ENCODE measurements at places on chromosomes 4 and X.
A peak's percentile ranks its signal among the peaks of the same experiment; 100 is the strongest.

GRCh38 chr4:47482326-47482725, 2.7 kb upstream of the ATP10D start:
- peaks cover 3% of the 10 kb centered on the region for H3K36me3 ChIP-seq
- no peak for DNase-seq
- peak overlapping the region; percentile 1 for H3K27ac ChIP-seq
- H3K27me3 ChIP-seq = no peaks in the 10 kb centered on the region
- peaks cover 25% of the 10 kb centered on the region for H3K4me1 ChIP-seq
- H3K4me3 ChIP-seq = peak overlapping the region; percentile 35

DNA sequence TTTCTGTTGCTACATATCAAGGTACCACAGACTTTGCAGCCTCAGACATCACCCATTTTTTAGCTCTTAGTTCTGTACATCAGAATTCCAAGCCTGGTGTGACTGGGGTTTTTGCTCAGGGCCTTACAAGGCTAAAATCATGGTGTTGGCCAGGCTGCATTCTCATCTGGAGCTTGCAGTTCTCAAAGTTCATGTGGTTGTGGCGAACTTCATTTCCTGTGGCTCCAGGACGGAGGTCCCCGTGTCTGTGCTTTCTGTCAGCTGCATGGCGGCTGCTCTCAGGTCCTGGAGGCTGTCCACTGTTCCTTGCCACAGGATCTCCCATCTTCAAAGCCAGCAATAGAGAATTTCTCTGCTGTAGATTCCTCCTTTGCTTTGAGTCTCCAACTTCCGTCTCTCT, 157.4 kb downstream of the STIM2 start:
- no peak for DNase-seq
- peak overlapping the region; percentile 63 for H3K27ac ChIP-seq
- no peaks in the 10 kb centered on the region for H3K27me3 ChIP-seq
- no peak overlapping the region for H3K4me3 ChIP-seq

GRCh38 chr4:165378745-165379677, at the start of gene CPE:
Gene CPE, plus strand, starts transcription at chr4:165379008. Its CDS starts 214 bp downstream, at chr4:165379222.
- H3K4me3 ChIP-seq = peak within 1 kb of the TSS; percentile 53
- H3K27me3 ChIP-seq = peaks cover 78% of the 10 kb centered on the region
- H3K4me1 ChIP-seq = peaks cover 2% of the 10 kb centered on the region
- peak; percentile 32 for DNase-seq

GRCh38 chrX:22184096-22184495, 88.6 kb upstream of the CBLL2 start:
- no peaks in the 10 kb centered on the region for H3K36me3 ChIP-seq
- no peaks in the 10 kb centered on the region for H3K4me1 ChIP-seq
- H3K27me3 ChIP-seq = no peaks in the 10 kb centered on the region

DNA sequence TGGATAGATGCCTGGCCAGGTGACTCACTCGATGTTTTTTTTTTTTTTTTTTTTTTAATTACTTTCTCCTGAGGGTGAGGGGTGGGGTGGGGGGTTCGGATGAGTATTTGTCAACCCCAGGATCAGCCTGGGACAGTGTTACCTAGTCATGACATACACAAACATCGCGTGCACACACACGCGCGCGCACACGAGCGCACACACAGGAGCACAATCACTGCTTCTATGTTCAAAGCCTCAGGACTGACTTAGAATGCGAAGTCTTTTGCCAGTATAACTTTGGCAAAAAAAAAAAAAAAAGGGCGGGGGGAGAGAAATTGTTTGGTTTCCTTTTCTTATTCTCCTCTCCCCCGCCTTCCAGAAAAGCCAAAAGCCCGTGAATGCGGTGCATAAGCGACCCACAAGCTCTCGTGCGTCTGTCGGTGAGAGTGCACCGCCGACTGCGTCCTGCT, 115.0 kb upstream of the TEX13C start:
- H3K4me3 ChIP-seq = peak overlapping the region; percentile 66
- peaks cover 20% of the 10 kb centered on the region for H3K4me1 ChIP-seq
- H3K27me3 ChIP-seq = peaks cover 32% of the 10 kb centered on the region
- no peak overlapping the region for H3K27ac ChIP-seq
- no peaks in the 10 kb centered on the region for H3K36me3 ChIP-seq

GRCh38 chr4:172357006-172357540, 543.9 kb downstream of the GALNTL6 start:
- no peaks in the 10 kb centered on the region for H3K36me3 ChIP-seq
- no peaks in the 10 kb centered on the region for H3K4me1 ChIP-seq
- no peak overlapping the region for H3K4me3 ChIP-seq
- no peaks in the 10 kb centered on the region for H3K27me3 ChIP-seq
- DNase-seq = no peak
- H3K27ac ChIP-seq = no peak overlapping the region

GRCh38 chr4:73816814-73817213, 19.7 kb upstream of the CXCL6 start:
- no peak overlapping the region for H3K27ac ChIP-seq
- peaks cover 4% of the 10 kb centered on the region for H3K36me3 ChIP-seq
- no peaks in the 10 kb centered on the region for H3K27me3 ChIP-seq
- DNase-seq = no peak
- H3K4me3 ChIP-seq = no peak overlapping the region
- no peaks in the 10 kb centered on the region for H3K4me1 ChIP-seq

- no peaks in the 10 kb centered on the region for H3K4me1 ChIP-seq
- DNase-seq = no peak
- no peak overlapping the region for H3K27ac ChIP-seq
- no peaks in the 10 kb centered on the region for H3K27me3 ChIP-seq
- H3K4me3 ChIP-seq = no peak overlapping the region
- H3K36me3 ChIP-seq = no peaks in the 10 kb centered on the region
These were observed 176.9 kb upstream of the PRPS2 start for GRCh38 chrX:12614266-12614665.

DNA sequence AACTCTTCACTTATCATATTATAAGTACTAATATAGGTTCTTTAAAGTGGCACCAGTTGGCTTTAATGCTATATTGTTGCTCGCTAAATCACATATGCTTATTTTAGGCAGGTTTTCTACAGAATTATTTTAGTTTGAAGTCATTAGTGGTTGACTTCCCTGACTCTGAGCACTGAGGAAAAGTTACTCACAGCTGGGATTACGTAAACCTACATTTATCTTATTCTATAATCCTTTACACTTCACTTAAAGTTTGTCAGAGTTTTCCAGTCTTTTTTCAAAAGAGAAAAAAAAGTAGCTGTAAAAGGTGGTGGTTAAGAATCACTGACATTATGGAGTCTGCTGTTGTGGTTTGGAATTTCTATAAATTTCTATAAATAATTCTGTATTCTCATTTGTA, 5.8 kb downstream of the UGT2B4 start:
- H3K27ac ChIP-seq = no peak overlapping the region
- H3K4me3 ChIP-seq = no peak overlapping the region
- H3K36me3 ChIP-seq = no peaks in the 10 kb centered on the region
- no peaks in the 10 kb centered on the region for H3K4me1 ChIP-seq
- DNase-seq = no peak

DNA sequence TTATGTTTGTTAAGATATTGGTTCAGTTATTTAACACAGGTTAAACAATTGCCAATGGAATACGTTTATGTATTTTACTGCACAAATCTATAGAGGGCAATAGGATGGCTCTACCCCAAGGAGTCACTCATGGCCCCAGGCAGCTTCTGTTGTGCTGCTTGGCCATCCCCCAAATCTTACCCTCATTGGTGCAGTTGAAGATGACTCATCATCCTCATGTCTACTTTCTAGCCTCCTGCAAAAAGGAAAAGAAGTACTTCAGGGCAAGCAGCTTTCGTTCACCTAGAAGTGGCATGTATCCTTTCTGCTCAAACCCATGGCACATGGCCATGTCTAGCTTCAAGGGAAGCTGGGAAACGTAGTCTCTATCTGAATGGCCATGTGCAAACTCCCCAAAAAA, 14.2 kb downstream of the PHOX2B start:
- no peaks in the 10 kb centered on the region for H3K4me1 ChIP-seq
- DNase-seq = no peak
- H3K36me3 ChIP-seq = no peaks in the 10 kb centered on the region

DNA sequence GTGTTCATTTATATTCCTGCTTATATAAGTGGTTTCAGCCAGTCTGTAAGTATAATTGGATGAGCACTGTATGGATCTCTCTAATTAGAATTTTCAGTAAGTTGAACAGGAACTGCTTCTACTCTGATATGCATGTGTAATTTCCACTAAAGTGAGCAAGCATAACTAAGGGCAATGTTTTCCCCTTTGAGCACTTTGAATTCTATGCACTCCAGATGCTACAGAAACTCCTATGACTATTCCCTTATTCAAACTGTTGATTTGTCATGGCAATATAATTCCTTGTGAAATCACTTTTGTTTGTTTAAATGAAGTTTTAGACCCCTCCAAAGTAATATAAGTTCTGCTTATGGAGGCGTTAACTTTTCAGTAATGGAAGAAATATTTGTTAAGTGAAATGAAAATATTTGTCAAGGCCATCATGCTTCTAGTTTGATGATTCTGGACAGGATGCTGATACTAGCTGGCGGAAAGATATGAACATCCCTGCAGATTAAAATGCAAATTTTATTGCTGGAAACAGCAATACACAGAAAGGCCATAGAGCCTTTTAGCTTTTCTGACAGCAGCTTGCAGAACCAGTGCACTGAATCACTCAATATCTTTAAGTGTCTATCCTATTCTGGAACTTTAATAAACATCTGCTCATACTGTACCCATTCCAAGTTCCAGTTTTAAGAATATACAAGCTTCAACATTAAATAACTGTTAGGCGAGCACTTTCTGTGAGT, 1460.8 kb downstream of the RAPGEF2 start:
- H3K4me1 ChIP-seq = no peaks in the 10 kb centered on the region
- H3K27me3 ChIP-seq = no peaks in the 10 kb centered on the region
- H3K4me3 ChIP-seq = no peak overlapping the region
- no peaks in the 10 kb centered on the region for H3K36me3 ChIP-seq

DNA sequence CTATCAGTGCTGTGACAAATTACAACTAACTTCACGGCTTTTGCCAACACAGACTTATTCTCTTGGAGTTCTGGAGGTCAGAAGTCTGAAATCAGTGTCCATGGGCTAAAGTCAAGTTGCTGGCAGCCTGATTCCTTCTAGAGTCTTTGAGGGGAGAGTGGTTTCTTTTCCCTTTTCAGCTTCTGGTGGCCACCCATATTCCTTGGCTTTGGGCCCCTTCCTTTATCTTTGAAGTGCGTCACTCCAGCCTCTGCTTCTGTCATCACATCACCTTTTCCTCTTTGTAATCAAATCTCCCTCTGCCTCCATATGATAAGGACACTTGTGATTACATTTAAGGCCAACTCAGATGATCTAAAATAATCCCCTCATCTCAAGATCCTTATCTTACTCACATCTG, 9.0 kb downstream of the FAM114A1 start:
- no peak overlapping the region for H3K27ac ChIP-seq

- DNase-seq = no peak
- H3K4me3 ChIP-seq = no peak overlapping the region
- H3K27me3 ChIP-seq = no peaks in the 10 kb centered on the region
- no peaks in the 10 kb centered on the region for H3K4me1 ChIP-seq
- H3K27ac ChIP-seq = no peak overlapping the region
These were observed 236.6 kb upstream of the ANKRD50 start for GRCh38 chr4:124948976-124949597.

GRCh38 chr4:174041555-174042105, 241.8 kb downstream of the FBXO8 start:
- DNase-seq = no peak
- no peaks in the 10 kb centered on the region for H3K36me3 ChIP-seq
- no peak overlapping the region for H3K27ac ChIP-seq
- no peak overlapping the region for H3K4me3 ChIP-seq
- H3K27me3 ChIP-seq = no peaks in the 10 kb centered on the region

DNA sequence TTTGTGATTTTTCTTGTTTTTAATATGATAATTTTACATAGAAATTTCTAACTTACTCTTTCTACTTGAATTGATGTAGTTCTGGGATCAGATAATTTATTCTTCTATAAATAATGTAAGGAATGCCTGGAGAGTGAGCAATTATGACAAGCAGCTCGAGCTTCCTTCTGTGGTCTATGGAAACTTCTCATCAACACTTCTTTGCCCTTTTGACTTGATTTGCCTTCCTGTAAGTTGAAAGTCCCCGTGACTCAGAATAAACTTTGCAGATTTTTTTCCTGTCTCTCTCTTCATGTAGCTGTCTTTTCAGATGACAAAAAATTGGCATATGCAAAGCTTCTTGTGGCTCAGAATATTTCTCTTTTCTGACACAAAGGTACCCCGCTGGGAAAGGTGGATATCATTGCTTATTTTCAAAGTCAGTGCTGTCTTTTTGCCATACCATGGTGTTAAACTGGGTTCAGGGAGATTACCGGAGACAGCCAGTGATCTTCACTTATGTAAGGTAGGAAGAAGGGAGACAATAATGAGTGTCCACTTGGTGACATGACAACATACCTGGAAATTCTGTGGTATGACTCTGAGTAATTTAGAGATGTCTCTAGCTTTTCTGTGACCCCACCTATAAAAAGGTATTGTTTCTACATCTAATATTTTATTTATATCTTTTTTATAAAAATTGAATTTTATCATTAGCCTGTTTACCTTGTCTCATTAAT, 278.6 kb upstream of the GNPDA2 start:
- no peaks in the 10 kb centered on the region for H3K27me3 ChIP-seq
- H3K4me3 ChIP-seq = no peak overlapping the region
- no peaks in the 10 kb centered on the region for H3K4me1 ChIP-seq

DNA sequence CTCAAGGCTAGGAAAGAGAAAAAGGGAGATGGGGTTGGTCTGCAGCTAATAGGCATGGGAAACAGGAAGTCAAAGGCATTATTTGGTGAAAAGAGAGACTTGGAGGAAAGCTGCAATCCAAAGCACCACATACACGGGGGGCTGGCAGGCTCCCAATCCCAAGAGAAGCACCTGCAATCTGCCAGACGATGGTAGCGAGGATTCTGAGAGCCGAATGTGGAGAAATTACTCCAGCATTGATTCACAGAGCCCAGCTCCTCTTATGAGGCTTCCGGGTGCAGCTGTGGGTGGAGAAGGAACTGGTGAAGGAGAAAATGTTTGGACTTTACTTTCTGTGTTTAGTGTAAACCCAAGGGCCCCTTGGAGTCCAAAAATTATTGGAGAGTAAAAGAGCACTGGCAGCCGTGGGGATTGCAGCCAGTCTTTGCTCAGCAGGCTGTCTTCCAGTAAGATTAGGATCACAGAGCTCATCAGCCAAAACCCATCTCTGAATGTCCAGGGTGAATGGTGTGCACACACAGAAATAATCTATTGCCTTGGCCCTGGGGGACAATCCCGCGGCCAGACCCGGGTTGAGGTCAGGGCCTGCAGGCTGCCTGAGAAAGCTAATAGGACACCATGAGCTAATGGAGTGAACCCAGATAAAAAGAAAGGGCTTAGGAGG, 197.6 kb downstream of the KIT start:
- no peak for DNase-seq
- H3K4me3 ChIP-seq = no peak overlapping the region
- no peaks in the 10 kb centered on the region for H3K4me1 ChIP-seq
- H3K36me3 ChIP-seq = no peaks in the 10 kb centered on the region

DNA sequence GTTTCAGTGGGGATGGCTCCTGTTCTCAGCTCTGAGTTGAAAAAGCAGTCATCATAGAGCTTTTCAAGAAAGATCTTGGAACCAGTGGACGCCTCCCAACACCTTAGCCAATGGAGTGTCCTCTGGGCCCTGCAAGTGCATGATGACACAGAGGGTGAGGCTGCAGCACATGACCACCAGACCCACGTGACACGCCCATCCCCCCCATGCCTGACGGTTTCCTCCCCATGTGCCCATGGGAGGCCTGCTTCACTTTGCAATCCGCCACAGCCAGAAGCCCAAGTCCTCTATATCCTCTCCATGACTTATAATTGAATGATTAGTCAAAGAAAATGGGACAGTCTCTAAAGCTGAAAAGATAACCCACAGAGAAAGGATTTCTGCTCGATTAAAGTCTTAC, 187.0 kb downstream of the AFAP1 start:
- H3K4me3 ChIP-seq = no peak overlapping the region
- H3K4me1 ChIP-seq = peaks cover 2% of the 10 kb centered on the region
- DNase-seq = no peak

Measured in effector memory CD8-positive, alpha-beta T cell (primary cell).